ENCODE measurements at places on chromosomes 2 and 18.
A peak's percentile ranks its signal among the peaks of the same experiment; 100 is the strongest.

DNA sequence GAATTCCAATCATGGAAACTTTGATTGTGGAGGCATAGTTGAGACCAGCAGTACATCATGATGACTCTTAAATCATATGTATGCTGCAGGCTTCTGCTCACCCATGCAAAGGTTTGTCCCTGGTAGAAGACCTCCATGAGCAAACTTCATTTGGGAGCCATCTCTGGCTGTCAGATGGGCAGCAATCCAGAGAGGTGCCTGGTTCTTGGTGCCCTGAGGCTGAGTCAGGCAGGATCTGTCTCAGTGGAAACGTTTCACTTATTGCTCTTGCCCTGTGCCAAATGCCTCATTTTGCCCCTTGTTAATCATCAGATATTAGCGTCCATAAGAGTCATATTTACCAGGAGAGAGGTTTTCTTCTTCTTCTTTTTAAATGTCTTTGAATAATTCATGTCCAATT lies 151.5 kb upstream of the CELF4 start:
- no peak for DNase-seq

- no peak for DNase-seq
Measured at GRCh38 chr18:45108754-45109153, 428.1 kb downstream of the SETBP1 start.

GRCh38 chr2:207792244-207792785 lies 22.6 kb upstream of the FZD5 start:
- DNase-seq: no peak

- DNase-seq: no peak
Measured at GRCh38 chr2:53181759-53182158, 585.8 kb upstream of the CHAC2 start.

- no peak for DNase-seq
Measured at GRCh38 chr18:75053028-75053629, 155.8 kb downstream of the PTGR3 start.

DNA sequence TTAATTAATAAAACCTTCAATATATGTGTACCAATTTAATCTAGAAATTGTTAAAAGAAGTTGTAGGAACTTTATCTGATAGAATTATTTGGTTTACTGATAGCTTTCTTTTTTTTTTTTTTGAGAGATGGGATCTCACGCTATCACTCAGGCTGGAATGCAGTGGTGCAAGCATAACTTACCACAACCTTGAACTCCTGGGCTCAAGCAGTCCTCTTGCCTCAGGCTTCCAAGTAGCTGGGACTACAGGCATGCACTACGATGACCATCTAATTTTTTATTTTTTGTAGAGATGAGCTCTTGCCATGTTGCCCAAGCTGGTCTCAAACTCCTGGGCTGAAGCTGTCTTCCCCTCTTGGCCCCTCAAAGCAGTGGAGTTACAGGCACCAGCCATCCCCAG lies 66.8 kb downstream of the CCDC138 start:
- no peak for DNase-seq

DNA sequence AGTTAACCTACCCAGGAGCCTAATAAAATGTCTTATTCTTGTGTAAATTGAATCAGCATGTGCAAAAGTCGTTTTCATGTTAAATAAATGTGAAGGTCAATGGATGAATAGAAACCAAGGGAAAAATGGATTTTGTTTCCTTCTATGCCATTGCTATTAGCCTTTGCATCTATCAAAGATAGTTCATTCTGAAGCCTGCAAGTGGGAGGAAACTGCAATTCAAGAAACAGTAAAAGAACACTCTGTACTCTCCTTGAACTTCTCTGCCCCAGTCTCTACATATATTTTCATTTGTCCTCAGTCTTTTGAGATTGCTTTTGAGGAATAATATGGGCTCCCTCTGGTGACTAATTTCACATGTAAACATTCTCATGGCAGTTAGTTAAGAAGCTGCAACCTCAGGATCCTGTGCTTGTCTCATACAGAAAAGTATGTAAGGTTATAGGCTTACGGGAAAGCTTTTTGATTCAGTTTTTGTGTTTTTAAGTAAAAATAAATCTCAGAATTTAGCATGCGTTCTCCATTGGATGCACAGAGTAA lies 1590.0 kb upstream of the LRRTM1 start:
- DNase-seq: peak; percentile 67

DNA sequence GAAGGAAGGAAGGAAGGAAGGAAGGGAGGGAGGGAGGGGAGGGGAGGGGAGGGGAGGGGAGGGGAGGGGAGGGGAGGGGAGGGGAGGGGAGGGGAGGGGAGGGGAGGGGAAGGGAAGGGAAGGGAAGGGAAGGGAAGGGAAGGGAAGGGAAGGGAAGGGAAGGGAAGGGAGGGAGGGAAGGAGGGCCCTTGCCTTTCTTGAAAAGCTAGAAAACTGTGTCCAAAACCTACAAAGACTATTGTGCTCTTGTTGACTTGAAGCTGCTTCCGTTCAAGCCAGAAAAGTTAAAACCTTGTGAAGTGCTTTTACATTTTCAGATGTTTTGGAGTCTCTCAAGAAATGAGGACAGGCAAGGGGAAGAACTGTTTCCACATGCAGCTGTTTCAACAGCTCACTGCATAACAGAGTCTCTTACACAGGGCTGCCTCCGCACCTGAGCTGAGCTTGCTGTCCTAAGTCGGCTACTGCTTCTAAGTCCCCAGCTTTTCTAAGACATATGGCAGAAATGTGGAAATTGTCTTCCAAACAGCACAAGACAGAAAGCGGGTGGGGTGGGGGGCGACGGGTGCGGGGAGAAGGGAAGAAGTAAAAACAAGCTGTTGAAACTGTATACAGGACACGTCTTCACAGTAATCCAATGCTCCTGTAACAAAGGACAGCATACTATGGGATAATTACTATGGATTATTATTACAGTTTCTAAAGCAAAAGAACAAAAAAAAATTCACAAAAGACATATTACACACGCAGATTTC lies 46.1 kb downstream of the BCL11A start:
- no peak for DNase-seq

GRCh38 chr2:196244966-196245365 lies 73.6 kb upstream of the STK17B start:
- DNase-seq: no peak

DNA sequence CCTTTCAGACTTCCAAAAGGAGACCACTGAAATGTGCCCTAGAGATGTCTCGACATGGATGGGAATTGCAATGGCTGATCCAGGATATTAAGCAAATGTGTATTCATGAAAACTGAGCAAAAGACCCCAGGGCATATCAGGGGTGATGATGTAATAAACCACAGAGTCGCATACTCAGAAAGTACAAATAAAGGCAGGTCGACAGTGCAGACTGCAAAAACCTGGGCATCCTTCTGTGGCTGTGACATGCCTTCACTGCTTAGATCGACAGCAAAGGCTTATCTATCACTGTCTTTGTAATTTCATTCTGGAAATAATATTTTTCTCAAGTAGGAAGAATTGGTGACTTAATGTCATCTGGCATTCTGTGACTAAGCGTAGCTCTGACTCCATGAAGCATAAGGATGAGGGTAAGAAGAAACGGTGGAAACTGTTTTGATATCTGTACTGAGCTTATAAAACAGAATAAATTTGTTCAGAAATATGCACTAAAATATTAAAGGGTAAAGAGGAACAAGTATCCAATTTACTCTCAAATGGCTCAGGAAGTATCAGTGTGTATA lies 115.6 kb upstream of the NRP2 start:
- peak; percentile 24 for DNase-seq

- no peak for DNase-seq
Measured at GRCh38 chr2:188474316-188474715, 182.6 kb downstream of the GULP1 start.

DNA sequence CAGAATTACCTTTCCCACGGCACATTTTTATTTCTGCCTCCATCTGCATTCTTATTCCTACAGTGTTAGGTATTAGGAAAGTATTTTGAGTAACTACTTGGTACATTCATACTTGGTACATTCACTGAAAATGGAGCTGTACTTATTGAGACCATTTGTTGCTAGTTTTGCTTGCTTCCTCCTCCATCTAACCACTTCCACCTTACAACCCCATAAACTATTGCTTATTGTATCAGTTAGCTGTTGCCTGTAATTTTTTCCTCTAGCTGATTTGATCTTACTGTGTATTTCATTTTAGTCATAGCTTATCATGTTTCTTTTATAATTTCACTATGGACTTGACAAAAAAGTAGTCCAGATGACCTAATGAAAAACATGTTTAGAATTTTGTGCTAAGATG lies 50.7 kb downstream of the AFTPH start:
- DNase-seq: no peak

- no peak for DNase-seq
Measured at GRCh38 chr2:59874361-59874760, 679.1 kb downstream of the BCL11A start.

DNA sequence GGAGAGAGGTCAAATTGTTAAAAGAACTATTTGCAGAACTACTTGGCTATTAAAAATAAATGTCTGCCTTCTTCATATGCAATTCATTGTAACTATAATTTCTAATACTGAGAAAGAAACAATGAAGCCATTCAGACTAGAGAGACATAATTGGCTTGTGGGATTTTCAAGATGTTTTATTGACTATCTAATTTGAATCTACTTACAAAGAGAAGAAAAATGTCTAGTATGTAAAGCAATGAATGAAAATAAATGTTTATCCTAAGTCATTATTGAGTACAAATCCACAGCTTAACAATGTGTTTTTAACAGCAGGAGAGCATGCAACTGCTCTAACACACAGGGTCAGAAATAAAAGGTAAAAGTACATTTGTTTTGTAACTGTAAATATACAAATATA lies 19.2 kb downstream of the RMP24 start:
- no peak for DNase-seq

- DNase-seq: no peak
Measured at GRCh38 chr2:190896477-190896876, 15.9 kb downstream of the GLS start.

DNA sequence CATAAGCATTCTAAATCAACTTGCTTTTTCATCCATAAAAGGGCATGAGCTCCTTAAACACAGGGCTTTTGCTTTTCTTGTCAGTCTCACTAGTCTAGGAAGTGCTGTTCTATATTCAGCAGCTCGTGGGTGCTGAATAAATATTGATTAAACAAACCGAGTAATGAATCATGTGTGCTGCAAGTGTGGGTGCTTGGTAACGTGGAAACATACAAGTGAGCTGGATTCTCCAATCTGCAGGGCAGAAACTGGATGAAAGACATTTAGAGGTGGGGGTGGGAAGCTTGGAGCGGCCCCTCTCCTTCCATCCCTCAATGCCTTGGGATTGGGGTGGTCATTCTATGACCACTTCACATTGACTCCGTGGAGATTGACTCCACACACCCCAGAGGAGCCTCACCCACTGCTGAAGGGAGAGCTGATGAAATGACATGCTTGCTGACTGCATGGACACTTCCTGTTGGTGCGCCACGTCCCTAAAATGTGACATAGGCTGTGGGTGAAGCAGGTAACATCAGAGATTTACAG lies 114.6 kb downstream of the DOCK10 start:
- DNase-seq: peak; percentile 39

GRCh38 chr2:174970092-174970491 lies 35.1 kb downstream of the CHN1 start:
- no peak for DNase-seq

DNA sequence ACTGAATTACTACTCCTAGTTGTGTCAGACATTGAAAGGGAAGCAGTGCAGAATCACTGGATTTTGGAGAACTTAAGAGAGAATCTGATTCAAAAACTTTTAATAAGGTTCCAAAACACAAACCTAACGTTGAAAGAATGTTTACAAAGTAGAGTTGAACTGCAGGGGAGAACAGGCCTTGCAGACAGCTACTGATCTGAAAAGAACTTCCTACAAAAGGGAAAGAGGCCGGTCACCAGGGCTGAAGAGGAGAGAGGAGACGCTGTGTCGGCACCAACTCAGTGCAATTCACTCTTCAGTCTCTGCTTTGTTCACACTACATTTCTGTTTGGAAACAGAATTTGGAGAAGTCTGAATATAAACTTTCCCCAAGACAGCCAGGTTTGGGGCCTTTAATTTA lies 124.0 kb downstream of the GAREM1 start:
- no peak for DNase-seq

- DNase-seq: peak; percentile 6
Measured at GRCh38 chr2:160836755-160837154, 323.5 kb upstream of the TANK start.

DNA sequence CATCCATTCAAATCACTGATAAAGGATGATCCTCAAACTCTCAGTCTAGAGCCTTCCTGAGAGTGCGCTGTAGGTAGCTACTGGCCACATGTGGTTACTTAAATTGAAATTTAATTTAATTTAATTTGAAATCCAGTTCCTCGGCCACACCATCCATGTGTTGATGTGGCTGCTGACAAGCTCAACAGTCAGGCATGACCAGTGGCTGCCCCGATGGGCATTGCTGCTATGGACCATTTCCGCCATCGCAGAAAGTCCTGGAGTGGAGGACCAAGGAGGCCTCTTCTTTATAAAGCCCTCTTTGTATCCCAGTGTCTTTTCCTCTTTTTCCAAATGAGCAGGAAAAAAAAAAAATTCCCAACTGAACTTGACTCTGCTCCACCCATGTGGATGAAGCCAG lies 100.6 kb downstream of the HDAC4 start:
- no peak for DNase-seq

- no peak for DNase-seq
Measured at GRCh38 chr2:105494683-105495425, 96.0 kb upstream of the FHL2 start.

Data from T47D (cell line).